ENCODE measurements at places on chromosomes 11 and 22.
A peak's percentile ranks its signal among the peaks of the same experiment; 100 is the strongest.

DNA sequence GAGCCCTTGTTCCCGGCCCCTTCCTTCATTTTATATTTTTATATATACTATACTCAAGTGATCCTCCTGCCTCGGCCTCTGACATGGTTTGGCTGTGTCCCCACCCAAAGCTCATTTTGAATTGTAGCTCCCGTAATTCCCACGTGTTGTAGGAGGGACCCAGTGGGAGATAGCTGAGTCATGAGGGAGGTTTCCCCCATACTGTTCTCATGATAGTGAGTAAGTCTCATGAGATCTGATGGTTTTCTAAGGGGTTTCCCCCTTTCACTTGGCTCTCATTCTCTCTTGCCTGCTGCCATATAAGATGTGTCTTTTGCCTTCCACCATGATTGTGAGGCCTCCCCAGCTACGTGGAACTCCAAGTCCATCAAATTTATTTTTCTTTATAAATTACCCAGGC lies 7.2 kb upstream of the ZNF280A start:
- DNase-seq, result no peak

- no peak for DNase-seq
Measured at GRCh38 chr11:44334356-44335004, 24.5 kb upstream of the ALX4 start.

DNA sequence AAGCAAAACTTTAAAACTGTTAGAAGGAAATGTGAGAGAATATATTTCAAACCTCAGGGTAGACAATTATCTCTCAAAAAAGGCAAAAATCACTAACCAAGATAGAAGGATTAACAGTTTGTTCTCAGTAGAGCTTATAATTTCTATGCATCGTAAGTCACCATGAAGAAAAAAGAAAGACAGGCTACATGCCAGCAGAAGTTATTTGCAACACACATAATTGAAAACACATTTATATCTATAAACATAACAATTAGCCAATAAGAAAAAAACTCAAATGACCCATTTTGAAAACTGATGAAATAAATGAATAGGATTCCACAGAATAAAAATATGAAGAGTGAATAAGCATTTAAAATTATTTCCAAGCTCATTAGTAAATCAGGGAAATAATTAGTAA lies 24.4 kb upstream of the SNX19 start:
- DNase-seq, result no peak

DNA sequence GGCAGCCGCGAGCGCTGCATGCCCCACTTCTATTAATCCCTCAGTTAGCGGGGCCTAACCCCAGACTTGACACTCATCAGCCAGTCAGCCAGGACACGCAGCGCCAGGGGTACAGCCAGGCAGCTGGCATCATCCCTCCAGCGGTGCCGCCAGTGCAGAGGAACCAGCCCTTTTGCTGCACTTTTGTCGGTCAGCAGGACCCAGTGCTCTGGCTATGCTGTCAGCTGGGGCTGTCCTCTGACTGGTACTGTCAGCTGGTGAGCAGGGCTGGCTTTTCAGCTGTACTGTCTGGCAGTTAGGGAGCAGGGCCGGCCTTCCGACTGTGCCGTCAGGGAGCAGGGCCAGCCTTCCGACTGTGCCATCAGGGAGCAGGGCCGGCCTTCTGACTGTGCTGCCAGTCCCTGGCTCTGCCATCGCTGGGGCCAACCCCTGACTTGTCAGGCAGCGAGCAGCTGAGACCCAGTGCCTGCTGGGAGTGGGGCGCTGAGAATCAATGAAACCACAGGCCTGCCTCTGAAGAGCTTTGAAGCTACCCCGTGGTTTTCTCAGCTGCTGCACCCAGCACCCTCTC lies 115.4 kb downstream of the KIAA1671 start:
- no peak for DNase-seq

DNA sequence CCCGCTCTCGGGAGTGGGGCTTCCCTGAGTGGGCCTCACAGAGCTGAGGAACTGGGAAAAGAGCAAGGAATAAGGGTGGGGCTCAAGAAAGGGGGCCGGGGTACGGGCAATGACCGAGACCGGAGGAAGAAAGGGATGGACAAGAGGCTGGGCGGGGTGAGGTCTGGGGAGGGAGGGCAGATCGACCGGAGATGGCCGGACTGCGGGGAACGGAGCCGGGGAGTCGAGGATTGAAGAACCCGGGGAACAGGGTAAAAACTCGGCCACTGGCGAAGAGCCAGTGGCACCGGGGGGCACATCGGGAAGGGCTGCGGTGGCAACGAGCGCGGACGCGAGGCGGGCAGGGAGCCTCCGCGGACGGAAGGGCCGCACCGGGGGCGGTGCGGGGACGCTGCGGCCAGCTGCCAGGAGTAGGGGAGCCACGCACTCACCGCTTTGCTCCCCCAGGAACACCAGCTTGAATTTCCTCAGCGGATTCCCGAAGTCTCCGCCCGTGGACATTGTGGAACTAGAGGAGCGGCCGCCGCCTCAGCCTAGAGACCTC lies 667 bp downstream of the RAB6A start:
- no peak for DNase-seq

GRCh38 chr11:12529793-12530192 lies 144.4 kb upstream of the TEAD1 start:
- DNase-seq, result no peak

- DNase-seq, result no peak
Measured at GRCh38 chr11:76348348-76348747, 32.6 kb downstream of the THAP12 start.

- DNase-seq, result no peak
Measured at GRCh38 chr11:134592391-134592990, 180.4 kb upstream of the B3GAT1 start.

GRCh38 chr11:35932681-35933319 lies 11.1 kb upstream of the LDLRAD3 start:
- no peak for DNase-seq

GRCh38 chr11:110505528-110506284 lies 76.0 kb downstream of the FDX1 start:
- no peak for DNase-seq

GRCh38 chr11:104727768-104728167 lies 170.5 kb downstream of the CASP12 start:
- DNase-seq, result no peak

DNA sequence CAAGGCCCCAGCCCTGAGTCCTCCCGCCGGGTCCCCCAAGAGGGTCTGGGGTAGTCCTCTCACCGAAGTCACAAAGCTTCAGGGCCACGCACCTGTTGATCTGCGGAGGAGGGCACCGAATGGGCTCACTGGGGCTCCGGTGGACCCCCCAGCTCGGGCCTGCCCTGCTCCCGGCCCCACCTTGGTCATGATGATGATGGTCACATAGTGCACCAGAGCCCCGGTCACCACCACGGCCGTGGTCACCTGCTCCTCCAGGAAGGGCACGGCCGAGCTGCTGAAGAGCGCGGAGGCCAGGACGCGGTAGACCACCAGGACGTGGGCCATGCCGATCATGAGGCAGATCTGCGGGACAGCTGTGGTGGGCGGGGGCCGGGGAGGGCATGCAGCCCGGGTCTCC lies 13.5 kb upstream of the SIGIRR start:
- DNase-seq, result no peak

- DNase-seq, result peak; percentile 100
Measured at GRCh38 chr11:9565822-9566560, 7.5 kb upstream of the WEE1 start.

GRCh38 chr11:17382046-17382728 lies 6.3 kb downstream of the KCNJ11 start:
- no peak for DNase-seq

DNA sequence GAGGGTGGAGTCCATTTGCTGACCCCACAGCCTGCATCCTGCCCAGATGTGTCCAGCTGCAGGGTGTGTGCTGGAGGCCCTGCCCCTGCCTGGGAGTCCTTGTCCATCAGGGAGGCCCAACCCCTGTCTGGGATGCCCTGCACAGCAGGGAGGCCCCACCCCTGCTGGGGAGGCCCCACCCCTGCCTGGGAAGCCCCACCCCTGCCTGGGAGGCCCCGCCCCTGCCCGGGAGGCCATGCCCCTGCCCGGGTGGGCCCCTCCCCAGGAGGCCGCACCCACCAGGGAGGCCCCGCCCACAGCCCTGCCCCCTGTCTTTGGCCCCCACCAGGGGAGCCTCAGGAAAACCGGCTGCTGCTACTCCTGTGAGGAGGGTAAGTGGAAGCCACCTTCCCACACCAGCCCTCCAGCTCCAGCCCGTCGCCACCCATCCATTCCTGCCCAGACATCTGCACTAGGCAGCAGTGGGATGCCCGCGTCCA lies 37.2 kb downstream of the MUC5B start:
- DNase-seq, result no peak

- DNase-seq, result no peak
Measured at GRCh38 chr22:44926124-44926475, 83.7 kb downstream of the PHF21B start.

GRCh38 chr11:132126973-132127899 lies 756.8 kb downstream of the NTM start:
- peak; percentile 95 for DNase-seq

GRCh38 chr11:86068138-86068871 lies 579 bp downstream of the PICALM start:
- no peak for DNase-seq

- no peak for DNase-seq
Measured at GRCh38 chr11:71156301-71156700, 96.1 kb downstream of the SHANK2 start.

GRCh38 chr22:38504731-38505540 lies 1.2 kb downstream of the DDX17 start:
- DNase-seq, result no peak

GRCh38 chr11:87275176-87275575 lies 237.4 kb downstream of the TMEM135 start:
- DNase-seq, result no peak

GRCh38 chr11:109697140-109697843 lies 275.3 kb downstream of the C11orf87 start:
- DNase-seq, result peak; percentile 34

DNA sequence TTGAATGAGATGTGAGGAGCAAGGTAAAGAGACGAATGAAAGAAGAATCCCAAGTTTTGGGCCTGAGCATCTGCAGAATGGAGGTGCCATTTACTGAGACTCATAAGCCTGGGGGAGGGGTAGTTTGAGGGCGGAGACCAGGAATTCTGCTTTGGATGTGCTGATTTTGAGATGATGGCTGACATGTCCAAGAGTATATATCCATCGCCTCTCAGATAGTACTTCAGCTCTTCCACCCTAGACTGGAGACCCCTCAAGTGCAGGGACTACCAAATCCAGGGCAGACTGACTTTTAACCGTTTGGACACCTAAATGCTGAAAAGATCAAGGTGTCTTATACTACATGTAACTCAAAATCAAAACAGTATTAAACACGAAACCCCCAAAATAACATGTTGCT lies 1.3 kb upstream of the SDF2L1 start:
- DNase-seq, result no peak

- no peak for DNase-seq
Measured at GRCh38 chr11:24216488-24216887, 280.4 kb upstream of the LUZP2 start.

- DNase-seq, result no peak
Measured at GRCh38 chr11:122082205-122082604, 33.8 kb downstream of the BLID start.

DNA sequence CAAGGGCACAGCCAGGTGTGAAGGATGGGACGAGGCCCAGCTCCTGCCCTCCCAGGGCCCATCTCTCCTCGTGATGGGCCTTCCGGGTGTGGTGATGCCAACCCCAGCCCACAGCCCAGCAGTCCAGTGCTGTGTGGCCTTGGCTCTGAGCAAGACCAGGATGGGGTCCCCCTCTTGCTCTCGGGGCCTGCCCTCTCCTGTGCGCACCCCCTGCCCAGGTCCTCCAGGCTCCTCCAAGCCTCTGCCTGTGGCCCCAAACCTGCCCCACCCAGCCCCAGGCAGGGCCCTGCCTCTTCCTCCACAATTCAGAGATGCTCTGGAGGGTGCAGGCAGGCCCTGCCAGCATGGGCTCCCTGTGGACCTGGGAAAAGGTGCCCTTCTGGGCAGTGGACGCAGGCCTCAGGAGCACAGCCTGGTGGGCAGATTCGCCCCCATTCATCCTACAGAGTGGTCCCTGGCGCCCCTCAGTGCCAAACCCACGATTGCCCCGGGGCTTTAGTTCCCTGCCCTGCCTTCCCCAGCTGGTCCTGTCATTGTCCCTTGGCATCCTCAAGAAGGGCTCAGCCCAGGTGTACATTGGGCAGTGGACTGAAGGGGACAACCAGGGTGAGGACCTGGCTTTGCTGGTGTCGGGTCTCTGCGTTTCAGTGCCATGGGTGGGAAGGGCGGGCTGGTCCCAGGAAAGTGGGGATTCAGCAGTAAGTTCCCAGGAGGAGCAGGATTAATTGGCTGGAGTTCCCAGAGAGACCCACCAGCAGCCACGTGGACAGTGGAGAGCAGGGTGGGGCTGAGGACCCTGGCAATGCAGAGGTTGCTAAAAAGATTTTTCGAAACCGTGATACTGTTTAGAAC lies 19.8 kb downstream of the EIF1AD start:
- no peak for DNase-seq

DNA sequence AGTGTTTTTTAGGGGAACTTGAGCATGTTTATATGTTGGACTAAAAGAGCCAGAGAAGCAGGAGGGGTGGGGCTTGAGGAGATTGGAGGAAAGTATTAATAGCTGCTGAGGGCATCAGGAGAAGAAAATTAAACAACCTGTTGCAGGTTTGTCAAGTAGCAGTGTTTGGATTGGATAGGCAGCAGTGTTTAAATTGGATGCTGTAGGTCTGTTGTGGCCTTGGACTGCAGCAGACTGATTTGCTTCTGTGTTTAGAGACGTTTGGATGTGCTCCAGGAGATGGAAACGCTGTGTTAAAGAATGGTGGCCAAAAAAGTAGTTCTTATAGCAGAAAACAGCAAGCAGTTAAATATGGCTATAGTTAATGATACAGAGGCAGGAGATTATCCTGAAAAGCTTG lies 5.7 kb downstream of the EIF3L start:
- DNase-seq, result no peak

GRCh38 chr11:12213883-12214282 lies 103.5 kb downstream of the MICAL2 start:
- peak; percentile 41 for DNase-seq

- no peak for DNase-seq
Measured at GRCh38 chr11:111435046-111435698, 56.1 kb upstream of the POU2AF1 start.

GRCh38 chr22:30263883-30264282 lies 2.8 kb downstream of the OSM start:
- no peak for DNase-seq

GRCh38 chr22:34878171-34878570 lies 187.8 kb upstream of the ISX start:
- no peak for DNase-seq

DNA sequence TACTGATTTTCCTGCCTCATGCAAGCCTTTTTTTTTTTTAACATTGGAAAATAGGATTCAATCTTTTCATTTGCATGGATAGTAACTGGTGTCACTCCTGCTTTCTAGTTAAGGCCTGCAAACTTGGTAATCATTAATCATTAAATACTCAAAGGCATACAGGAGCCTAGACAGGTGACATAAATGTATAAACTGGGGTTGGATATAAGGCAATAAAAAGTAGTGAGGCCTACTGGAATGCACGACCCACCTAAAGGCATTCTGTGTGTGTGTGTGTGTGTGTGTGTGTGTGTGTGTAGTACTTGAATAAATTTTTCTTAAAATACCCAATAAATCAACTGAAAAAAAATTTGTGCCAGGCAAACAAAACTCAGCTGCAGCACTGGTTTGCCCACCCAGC lies 7.9 kb downstream of the TOMM22 start:
- no peak for DNase-seq
